ENCODE measurements at places on chromosomes 1 and 21.

DNA sequence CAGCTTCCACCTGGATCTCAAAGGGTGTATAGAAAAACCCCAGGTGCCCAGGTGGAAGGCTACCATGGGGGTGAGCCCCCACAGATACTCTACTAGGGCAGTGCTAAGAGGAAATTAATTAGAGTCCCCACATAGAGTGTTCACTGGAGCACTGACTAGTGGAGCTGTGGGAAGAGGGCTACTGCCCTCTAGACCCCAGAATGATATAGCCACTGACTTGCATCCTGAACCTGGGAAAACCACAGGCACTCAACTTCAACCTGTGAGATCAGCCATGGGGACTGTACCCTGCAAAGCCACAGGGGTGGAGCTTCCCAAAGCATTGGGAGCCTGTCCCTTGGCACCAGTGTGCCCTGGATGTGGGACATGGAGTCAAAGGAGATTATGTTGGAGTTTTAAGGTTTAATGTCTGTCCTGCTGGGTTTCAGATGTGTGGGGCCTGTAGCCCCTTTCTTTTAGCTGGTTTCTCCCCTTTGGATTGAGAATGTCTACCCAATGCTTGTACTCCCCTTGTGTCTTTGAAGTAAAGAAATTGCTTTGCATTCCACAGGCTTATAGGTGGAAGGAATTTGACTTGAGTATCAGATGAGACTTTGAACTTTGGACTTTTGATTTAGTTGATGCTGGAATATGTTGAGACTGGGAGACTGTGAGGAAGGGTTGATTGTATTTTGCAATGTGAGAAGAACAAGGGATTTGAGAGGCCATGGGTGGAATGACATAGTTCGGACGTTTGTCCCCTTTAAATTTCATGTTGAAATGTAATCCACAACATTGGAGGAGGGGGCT is 31.8 kb upstream of the CDC14A start:
- DNase-seq: no peak

GRCh38 chr1:36987276-36987675 is 47.0 kb downstream of the GRIK3 start:
- no peak for DNase-seq

DNA sequence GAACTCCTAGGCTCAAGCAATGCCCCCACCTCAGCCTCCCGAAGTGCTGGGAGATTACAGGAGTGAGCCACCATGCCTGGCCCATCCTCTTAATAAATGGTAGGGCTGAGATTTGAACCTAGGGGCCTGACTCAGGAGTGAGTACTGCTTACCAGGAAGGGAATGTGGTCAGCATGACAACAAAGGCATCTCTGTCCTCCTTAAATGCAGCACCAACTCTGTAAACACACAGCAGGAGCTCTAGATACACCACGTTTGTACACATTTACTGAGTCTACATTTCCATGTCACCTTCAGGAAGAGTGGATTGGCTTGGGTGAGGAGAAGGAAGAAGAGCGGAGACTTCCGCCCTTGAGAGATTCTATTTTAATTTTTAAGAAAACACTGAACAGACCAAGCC is 38.5 kb downstream of the HIVEP3 start:
- DNase-seq: no peak

- DNase-seq: no peak
Measured at GRCh38 chr1:215330426-215330825, 236.7 kb upstream of the KCTD3 start.

- DNase-seq: no peak
Measured at GRCh38 chr1:103084181-103084580, 24.1 kb downstream of the COL11A1 start.

DNA sequence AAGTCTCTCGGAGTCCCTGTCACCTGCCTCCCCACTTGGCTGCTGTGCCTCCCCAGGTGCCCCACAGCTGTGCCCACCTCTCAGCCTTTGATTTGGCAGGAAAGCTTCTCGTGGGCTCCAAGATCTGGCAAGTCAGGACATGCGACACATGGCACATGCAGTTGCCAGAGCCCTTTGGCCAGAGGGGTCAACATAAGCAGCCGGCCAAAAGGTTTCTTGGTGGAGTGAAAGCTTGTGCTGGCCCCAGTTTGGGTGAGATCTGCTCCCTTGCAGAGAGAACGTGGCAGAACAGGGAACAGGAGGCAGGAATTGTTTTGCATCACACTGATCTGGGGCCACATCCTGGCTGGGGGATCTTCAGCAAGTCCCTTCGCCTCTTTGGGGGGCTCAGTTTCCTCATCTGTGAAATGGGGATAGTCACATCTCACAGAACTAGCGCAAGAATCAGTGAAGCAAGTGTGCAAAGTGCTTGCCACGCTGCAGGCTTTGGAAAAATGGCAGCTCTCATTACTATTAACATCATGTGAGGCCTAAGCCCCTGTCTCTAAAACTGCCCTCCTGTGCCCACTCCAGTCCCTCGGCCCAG is 232.6 kb downstream of the TRABD2B start:
- no peak for DNase-seq
